Right ventricle myocardium inferior (tissue), 1 donor: ENCODE measurements at places on chromosomes 11 and 22. TPM values are rescaled to one million over a fixed set of nuclear protein-coding genes. Genes with fewer than 3 reads are reported as not detected.

The PHLDA2 gene
- total RNA-seq: 0.65 TPM

The SOX6 gene
- 14.1 TPM for total RNA-seq

The OR52I1 gene
- total RNA-seq: not detected

The AGBL2 gene
- 0.14 TPM for total RNA-seq

The GATD1 gene
- total RNA-seq: 18.3 TPM

The SLC43A1 gene
- total RNA-seq: 6.4 TPM

The RAG2 gene
- total RNA-seq: not detected
